ENCODE measurements at places on chromosomes 13 and 19.

DNA sequence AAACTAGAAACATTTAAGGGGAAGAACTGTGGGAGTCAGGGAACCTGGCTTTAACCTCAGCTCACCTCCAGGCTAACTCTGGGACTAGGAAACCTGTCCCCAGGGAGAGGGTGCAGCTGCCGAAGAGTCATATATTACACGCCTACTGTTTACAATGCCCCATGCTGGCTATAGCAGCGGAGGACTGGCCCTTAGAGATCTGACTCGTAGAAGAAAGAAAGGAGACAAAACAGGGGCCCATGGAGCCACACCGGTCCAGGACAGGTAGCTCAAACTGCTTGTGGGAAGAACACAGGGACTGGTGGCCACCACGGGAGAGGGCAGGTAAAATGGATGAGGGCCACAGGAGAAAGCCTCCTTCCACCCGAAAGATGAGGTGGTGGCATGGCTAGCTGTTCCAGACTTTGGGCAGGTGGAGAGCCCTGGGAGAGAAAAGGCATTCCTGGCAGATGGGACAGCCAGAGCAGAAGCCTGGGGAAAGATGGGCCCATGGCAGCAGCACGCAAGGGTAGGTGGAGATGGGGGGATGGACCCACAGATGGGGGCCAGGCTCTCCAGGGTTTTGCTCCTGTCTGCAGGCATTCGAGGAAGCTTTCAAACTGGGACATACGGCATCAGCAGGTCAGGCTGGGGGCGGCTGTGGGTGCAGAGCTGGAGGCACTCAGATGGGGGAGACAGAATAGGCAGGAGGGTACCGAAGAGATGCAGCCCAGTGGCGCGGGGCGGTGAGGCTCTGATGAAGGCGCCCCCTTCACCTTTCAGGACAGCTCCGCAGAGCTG lies 69.5 kb downstream of the LATS2 start:
- no peak for DNase-seq

DNA sequence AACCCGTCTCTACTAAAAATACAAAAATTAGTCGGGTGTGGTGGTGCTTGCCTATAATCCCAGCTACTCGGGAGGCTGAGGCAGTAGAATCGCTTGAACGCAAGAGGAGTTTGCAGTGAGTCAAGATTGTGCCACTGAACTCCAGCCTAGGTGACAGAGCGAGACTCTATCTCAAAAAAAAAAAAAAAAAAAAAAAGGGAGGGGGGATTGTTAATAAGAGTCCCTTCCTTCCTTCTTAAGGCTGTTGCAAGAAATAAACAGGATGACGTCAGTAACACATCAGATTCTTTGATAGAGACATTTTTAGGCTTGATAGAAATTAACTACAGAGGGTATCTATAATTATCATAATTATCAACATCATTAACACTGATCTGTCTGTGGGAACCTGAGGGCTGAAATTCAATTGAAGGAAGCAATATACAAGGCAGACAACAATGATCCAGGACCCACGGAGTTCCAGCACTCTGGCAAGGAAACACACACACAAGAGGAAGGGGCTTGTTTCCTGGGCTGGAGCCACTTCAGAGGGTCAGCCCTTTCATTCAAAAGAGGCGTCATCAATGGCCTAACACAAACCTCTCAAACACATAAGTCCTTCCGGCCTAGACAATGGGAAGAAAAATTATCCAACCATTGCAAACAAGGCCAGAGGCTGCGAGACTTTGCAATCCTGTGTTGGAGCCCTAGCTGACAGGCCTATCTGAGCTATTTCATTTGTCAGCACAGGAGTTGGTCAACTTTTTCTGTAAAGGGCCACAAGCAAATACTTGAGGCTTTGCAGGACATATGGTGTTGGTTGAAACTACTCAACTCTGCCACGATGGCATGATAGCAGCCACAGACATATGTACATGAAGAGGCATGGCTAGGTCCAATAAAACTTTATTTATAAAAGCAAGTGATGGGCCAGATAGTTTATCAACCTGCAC lies 105.2 kb downstream of the INSR start:
- DNase-seq: peak; percentile 5

- no peak for DNase-seq
These were observed 5.3 kb downstream of the CCDC8 start for GRCh38 chr19:46407856-46408663.

DNA sequence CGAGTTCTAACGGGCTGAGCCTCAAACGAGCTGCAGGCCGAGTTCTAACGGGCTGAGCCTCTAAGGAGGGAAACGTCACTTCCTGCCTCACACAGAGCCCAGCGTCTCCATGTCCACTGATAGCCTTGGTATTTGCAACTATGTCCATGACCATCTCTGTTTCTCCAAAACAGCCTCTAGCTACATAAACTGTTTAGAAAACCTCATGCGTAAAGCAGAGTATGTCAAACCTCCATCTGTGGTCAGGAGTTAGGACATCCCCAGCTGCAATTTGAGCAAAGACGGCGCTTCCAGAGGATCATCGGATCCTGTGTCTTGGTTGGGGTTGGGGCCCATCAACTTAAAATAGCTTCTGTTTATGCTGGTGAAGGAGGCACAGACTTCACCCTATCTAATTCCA lies 20.8 kb downstream of the RASA3 start:
- DNase-seq: no peak

- no peak for DNase-seq
These were observed 595.5 kb upstream of the KLHL1 start for GRCh38 chr13:70703755-70704154.

DNA sequence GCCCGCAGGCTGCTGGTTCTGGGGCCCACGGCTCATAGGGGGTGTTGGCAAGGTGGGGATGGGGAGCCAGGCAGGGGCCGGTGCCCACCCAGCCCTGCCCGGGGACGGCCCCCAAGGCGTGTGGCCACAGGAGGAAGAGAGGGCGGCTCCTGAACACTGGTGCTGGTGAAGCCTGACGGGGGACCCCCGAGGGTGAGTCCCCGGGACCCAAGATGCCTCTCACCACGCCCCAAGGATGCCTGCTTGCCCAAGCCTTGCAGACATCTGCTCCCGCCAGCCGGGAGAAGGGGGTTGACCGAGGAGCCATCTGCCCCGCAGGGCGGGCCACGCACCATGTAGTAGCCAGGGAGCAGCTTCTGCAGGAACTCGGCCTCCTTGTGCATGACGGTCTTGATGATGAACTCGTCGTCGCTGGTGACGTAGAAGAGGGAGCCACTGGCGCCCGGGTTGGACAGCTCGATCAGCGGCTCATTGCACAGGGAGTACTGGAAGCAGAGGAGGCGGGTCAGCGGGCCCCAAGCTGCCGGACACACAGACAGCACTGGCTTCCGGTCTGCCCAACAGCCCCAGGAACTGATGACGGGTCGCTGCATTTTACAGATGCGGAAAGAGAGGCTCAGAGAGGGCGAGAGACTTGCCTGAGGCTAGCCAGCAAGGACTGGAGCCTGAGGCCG lies 29.6 kb upstream of the CACTIN start:
- DNase-seq: no peak

GRCh38 chr19:49889687-49890348 lies 6.9 kb downstream of the IL4I1 start:
- DNase-seq: peak; percentile 83

GRCh38 chr13:101520672-101521071 lies 68.2 kb downstream of the ITGBL1 start:
- peak; percentile 49 for DNase-seq

DNA sequence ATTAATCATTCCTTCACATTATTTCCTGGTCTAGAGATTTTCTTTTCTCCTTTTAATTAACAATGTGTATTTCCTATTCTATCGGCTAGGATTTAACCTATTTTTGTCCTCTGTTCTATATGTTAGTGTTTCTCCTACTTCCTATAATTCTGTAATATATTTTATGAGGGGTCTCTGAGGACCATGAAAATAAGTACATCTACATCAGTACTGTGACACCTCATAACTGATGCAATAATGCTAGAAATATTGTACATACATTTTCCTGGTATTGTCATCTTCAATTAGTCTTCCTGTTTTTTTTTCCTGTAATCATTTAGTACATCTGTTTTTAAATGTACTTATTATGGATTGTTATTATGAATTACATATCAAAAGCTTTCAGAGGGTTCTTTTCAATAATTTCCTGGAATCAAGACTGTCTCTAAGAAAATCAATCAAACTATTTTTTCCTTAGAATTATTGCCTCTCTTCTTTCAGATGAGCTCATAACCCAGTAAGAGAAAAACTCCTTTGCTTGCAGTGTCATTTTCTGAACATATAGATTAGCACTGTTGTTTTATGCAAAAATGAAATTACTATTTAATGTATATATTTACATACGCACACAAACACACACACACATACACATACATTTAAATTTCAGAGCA lies 1004.3 kb downstream of the SLITRK5 start:
- no peak for DNase-seq

- no peak for DNase-seq
These were observed 91.2 kb downstream of the KATNAL1 start for GRCh38 chr13:30216111-30216510.

DNA sequence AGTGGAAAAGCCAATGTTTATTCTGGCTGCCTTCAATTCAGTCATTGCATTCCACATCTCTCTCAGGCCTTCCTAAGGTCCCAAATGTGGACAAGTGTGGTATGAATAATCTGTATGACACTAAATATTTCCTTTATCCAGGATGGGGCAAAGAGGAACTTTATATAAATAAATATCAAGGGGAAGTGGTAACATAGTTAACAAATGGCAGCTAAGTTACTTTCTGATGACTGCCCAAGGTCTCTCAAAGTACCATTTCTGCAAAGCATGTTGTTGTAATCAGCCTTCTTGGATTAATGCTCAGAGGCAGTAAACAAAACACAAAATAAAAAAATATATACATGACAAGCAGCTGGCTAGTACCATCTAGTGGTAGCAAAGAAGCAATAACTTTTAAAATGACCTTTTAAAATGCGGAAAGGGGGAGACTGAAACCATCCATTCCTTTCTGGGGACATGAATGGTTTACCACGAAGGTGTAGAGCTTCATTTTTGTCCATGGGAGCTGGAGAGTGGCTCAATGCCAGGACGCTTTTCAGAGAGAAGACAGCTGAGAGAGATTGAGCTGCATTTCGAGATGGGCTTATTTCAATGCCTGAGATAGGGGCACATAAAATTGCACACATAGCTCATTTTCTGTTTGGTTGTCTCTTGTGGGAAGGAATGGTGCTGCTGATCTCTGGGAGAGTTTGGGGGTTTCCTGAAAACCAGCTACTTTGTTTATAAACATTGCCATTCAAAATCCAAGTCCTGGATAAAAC lies 259.2 kb downstream of the RFC3 start:
- no peak for DNase-seq

- no peak for DNase-seq
These were observed 4.3 kb downstream of the ERCC1 start for GRCh38 chr19:45419396-45419795.

DNA sequence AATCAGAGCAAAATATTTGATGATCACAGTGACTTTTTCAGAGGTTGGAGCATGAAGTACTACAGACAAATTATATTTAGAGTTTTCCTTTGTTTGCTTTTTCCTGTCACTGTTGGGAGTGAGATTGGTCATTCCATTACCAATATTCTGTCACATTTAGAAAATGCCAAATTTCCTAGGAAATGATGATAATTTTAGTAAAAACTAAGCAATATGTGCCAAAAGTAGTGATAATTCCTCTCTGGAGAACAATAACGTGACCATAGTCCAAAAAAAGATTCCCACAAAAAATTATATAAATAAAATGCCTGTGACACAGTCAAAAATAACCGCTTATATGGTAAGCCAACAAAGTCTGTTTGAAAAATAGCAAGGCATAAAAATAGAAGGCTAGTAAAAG lies 2719.4 kb downstream of the PCDH9 start:
- DNase-seq: no peak

GRCh38 chr19:58477871-58478270 lies 1.7 kb downstream of the ZNF446 start:
- no peak for DNase-seq

- no peak for DNase-seq
These were observed 41.6 kb downstream of the TEX29 start for GRCh38 chr13:111361873-111362648.

DNA sequence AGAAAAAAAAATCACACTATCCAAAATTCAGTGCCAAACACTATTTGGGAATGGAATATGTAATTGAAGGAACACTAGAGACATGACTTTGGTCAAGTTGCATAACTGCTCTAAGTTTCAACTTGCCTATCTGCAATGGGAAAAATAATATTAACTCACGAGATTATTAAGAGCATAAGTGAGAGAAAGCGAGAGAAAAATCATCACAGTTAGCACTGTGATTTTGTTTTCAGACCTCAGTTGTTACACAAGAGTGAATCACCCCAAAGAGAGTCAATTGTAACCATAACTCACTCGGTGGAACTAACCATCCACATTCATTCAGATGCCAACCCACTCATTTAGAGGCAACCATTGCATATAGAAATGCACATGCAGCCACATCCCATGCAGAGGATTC lies 147.1 kb downstream of the NHLRC3 start:
- DNase-seq: no peak

DNA sequence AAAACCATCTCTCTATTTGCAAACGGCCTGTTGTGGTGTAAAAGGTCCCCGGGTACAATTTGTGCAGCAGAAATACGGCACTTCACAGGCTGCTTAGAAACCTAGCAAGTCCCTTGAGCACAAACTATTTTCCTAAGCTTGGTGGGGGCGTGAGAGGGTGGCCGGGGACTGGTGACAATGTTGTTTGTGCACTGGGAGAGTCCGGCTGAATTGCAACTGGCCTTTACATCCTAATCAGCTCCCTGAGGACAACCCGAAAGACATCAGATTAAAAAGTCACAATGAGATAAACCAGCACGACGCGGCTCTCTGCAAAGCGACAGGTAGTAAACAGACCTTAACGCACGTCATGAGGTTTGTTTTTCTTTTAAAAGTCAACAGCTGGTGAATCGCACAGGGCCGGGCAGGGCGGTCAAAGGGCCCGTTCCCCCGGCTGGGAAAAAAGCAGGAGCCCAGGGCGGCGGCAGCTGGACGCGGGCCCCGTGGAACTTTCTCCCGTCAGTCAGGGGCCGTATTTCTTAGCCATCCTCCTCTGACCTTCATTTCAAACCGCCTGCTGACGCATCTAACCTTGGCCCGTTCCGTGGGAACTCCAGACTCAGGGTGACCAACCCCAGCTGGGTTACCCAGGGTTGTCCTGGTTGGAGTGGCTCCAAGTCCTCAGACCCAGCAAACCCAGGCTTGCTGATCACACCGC lies 112.3 kb downstream of the GADD45B start:
- no peak for DNase-seq

GRCh38 chr13:35770756-35771297 lies 294.3 kb upstream of the MAB21L1 start:
- DNase-seq: no peak

DNA sequence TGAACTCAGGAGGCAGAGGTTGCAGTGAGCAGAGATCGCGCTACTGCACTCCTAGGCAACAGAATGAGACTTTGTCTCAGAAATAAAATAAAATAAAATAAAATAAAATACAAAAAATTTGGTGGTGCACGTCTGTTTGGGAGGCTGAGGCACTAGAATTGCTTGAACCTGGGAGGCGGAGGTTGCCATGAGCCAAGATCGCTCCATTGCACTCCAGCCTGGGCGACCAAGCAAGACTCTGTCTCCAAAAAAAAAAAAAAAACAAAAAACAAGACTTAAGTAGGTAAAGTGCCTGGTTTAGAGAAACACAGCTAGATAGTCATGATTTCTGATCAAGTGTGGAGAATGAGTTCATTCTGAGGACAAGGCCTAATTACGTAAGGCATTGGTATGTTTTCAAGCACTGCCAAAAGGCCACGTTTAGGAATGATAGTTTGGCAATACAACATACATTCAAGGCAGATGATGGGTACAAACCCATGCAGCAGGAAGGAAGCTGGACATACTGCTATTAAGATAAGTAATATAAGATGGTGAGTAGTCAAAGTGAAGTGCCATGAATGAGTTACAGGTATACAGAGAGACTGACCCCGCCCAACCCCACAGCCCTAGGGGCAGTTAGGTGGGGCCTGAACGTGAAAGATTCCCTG lies 4.8 kb upstream of the UCHL3 start:
- no peak for DNase-seq

- DNase-seq: no peak
These were observed 10.2 kb downstream of the DPP9 start for GRCh38 chr19:4713384-4713951.

Data from CD4-positive, alpha-beta T cell treated with Interleukin-1 beta for 1 hour (primary cell).